ENCODE measurements at places on chromosomes 7 and 10.

GRCh38 chr7:74174606-74175082 lies 488 bp downstream of the EIF4H start:
- no peak for DNase-seq

- DNase-seq, result no peak
Observed at GRCh38 chr7:105924945-105925344, 38.1 kb upstream of the CDHR3 start.

DNA sequence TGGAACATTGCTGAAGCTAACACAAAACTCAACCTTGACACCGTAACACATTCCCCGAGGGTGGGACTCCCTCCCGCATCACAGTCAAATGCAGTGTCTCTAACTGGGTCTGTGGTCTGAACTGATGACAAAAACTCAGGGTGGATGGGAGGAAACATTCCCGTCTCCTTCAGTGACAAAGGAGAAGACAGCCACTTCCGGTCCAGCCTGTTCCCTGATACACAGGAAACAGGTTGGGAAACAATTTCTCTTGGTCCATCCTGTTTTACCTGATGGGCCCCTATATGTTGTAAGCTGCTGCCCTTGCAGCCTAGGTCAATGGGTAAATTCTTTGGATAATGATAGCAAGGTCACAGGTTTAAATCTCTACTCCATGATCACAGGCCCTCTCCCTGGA lies 20.4 kb downstream of the SLC13A4 start:
- no peak for DNase-seq

DNA sequence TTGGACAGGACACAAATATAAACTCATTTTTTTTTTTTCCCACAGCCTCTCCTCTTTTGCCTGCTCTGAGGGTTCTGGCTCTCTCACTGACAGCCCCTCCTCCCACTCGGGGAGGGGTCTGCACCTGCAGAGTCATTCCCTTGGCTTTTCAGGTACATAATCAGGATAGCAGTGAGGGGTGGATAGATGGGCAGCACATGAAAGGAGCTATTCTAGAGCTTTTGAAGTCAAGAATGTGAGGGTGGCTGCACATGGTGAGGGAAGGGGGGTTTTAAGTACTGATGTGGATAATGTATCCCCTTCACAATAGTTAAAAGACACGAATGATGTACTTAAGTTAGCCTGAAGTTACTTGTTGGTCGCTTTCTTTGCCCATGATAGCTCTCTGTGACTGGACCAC lies 76.2 kb downstream of the CFAP58 start:
- DNase-seq, result no peak

DNA sequence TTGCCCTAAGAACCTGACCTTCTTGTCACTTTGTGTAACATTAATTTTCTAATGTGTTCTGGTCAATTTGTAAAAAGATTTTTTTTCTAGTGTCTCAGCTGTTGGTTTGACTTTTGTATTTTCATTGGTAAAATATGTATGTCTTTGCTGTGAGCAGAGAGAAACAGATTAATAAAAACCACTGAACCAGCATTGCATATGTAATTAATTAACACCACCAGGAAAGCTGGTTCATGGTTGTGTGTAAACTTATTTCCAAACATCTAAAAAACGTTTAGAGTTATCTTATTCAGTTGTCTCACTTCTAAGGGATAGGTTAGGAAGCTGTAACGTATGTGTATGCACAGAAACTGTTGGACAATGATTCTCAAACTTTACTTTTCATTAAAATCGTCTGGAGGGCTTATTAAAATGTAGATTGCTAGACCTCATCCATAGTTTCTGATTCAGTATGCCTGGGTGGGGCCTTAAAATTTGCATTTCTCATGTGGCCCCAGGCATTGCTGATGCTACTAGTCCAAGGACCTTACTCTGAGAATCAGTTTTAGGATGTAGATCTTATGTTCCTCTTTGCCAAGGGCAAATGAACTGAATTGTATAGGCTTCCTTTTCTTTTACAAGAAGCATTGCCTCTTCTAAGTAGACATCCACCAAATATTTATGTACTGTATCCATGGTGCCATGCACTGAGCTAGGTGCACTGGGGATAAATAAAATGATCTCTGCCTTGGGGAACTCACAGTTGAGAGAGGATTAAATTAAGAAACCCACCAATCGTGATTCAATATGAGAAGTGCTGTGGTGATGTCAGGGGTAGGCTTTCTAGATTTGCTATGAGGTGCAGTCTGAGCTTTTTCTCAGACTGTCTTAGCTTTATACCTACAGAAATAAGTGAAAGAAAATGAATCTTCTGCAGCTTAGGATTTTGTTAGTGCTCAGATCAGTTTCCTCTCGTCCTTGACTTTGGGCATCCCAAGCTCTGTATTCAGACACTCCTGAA lies 98.7 kb downstream of the AUTS2 start:
- DNase-seq, result no peak

- DNase-seq, result no peak
Observed at GRCh38 chr7:73597978-73598782, 19.8 kb upstream of the TBL2 start.

GRCh38 chr10:118820326-118821116 lies 65.8 kb upstream of the CACUL1 start:
- DNase-seq, result no peak

GRCh38 chr7:40721342-40721949 lies 586.6 kb downstream of the SUGCT start:
- DNase-seq, result no peak

DNA sequence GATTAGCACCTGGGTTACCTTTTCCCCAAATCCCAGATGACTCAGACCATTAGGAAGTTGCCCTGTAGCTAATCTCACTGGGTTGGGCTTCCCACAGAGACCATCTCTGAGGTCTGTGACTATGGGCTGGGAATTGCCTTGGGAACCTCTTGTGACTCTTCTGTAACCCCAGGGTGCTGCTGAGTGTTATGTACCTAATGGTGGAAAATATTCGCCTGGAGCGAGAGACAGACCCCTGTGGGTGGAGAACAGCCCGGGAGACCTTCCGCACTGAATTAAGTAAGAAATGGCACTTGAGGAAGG lies 20.0 kb downstream of the STRIP2 start:
- no peak for DNase-seq

DNA sequence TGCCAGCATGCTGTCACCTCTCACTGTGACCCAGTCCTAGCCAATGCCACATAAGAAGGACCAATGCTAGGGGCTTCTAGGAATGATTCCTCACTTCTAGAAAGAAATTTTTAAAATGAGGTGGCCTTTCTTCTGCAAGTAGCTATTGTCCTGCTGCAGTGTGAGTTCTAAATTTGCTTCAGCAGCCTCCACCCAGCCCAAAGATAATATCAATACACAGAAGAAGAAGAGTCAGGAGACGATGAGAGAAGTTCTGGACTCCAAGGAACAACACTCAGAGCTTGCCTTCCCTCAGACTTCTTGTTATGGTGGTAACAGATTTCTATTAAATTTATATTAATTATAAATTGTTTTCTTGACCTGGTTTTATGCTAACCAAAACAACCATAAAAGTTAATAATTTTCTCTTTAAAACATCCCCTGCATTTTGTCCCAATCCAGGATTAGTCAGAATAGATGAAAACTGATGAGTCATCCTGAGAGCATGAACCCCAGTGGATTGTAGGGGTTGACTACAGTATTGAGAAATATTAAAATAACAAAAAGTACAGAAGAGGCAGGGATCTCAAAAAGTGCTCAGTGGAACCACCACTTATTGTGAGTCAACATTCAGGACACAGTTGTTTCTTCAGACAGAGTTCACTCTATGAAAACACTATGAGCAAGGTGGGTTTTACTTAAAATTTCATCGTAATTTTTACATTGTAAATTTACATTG lies 29.6 kb upstream of the AKR1C2 start:
- DNase-seq, result no peak

- no peak for DNase-seq
Observed at GRCh38 chr10:46310851-46311250, 24.1 kb downstream of the ANTXRL start.

DNA sequence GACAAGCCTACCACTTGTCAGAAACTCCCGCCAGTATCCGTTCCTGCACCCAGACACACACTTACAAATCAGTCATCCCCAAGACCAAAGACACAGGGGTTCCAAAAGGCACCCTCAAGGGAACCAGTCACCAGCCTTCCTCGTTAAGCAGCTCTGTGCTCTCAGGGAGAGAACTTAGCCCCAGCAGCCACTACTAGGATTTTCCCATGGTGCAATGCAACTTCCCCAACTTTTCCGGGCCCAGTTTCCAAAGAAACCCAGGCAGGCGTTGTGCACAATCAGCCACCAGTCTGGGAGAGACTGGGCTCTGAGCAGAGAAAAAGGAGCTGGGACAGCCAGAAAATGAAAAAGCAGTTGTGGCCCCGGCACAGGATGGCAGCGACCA lies 1.2 kb downstream of the DLG5 start:
- no peak for DNase-seq

GRCh38 chr10:24184455-24184854 lies 24.5 kb upstream of the KIAA1217 start:
- DNase-seq, result no peak

DNA sequence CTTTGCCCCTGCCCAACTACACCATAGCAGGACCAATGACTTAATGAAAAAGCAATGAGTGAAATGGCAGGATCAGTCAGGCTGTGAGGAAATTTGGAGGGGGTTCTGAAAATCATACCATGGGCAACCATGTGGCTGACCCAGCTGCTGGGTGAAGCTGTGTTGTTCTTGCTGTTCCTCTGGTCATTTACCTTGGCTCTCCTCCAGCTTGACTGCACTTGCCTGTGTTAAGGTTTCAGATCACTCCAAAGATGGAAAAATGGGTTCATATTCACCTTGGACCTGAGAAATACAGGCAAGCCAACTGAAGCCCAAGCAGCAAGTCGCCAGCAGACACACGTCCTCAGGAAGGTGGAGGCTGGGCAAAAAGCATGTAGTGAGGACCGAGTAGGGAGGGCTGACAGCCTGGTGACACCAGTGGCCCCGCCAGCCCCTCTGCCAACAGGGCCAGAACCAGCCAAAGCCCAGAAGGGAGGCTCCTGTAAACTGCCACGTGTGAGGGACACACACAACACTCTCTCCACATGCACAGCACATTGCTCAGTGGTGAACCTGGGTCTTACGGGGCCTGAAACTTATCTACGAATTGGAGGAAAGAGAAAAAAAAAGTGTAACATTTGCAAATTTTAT lies 40.1 kb downstream of the PARP12 start:
- no peak for DNase-seq

Data from DMS153 (cell line).